ENCODE measurements at places on chromosomes 5 and 9.

- no peak for DNase-seq
These were observed 74.5 kb upstream of the MAP1B start for GRCh38 chr5:72032788-72033187.

DNA sequence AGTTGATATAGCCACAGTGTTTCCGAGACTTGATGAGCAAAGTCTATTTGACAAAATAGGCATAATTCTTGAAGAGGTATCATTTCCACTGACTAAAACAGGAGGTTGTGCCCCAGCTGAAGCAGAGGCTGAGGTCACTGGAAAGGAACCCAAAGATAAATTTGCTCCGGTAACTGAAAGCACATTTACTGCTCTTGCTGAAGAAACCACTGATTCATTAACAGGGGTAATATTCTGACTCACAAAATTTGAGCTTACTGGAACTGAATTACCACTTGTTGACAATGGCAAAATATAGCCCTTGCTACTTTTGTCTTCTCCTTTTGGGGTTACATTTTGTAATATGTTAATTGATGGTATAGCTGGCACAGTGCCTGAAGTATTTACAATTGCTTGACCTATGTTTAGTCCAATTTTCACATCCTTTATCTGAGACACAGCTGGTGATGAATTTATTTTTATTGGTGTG is 30.2 kb downstream of the MLANA start:
- DNase-seq, result no peak

DNA sequence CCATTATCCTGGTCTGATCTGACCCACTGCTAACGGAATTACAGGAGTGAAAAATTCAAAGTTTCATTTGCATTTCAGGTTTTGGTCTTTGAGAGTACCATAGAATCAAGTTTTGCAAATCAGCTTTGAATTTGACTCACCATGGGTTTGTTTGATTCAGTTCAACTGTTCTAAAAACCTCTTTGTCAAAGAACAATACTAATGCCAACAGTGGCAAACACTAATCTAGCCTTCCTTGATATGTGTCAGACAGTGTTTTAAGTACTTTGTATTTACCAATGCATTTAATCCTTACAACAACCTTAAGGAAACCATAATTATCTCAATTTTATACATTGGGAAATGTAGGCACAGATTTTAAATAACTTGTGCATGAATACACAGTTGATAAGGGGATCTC is 10.1 kb upstream of the FSD1L start:
- DNase-seq, result no peak

- no peak for DNase-seq
These were observed 17.4 kb downstream of the MAML1 start for GRCh38 chr5:179749857-179750508.
